ENCODE measurements at places on chromosomes 12 and 14.

DNA sequence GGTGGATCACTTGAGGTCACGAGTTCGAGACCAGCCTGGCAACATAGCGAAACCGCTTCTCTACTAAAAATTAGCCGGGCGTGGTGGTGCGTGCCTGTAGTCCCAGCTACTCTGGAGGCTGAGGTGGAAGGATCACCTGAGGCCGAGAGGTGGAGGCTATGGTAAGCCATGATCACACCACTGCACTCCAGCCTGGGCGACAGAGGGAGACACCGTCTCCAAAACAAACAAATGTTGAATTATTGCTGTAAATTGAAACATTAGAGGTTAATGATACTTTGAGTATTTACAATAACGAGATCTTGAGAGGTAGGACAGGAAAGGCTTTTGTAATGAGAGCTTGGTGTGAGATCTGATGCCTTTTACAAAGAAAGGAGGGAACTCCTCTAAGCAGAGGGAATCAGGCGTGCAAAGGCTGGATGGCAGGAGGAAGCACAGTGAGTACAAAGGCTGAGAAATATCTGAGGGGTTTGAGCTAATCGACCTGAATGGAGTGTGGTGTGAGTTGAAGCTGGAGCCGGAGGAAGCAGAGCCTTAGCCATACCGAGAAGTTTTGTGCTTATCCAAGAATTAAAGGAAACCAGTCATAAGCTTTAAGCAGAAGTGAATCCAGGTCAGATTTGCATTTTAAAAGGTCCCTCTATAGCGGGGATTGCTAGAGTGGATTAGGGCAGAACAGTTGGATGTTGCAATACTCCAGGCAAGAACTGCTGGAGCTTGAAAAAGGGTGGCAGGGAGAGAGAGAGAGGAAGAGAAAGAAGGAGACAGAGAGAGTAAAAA is 1.1 kb downstream of the RHNO1 start:
- no peak for DNase-seq

- DNase-seq = no peak
Observed at GRCh38 chr14:88553886-88554456, 836 bp downstream of the PTPN21 start.

GRCh38 chr14:103072595-103073366 is 11.2 kb upstream of the LBHD2 start:
- no peak for DNase-seq

DNA sequence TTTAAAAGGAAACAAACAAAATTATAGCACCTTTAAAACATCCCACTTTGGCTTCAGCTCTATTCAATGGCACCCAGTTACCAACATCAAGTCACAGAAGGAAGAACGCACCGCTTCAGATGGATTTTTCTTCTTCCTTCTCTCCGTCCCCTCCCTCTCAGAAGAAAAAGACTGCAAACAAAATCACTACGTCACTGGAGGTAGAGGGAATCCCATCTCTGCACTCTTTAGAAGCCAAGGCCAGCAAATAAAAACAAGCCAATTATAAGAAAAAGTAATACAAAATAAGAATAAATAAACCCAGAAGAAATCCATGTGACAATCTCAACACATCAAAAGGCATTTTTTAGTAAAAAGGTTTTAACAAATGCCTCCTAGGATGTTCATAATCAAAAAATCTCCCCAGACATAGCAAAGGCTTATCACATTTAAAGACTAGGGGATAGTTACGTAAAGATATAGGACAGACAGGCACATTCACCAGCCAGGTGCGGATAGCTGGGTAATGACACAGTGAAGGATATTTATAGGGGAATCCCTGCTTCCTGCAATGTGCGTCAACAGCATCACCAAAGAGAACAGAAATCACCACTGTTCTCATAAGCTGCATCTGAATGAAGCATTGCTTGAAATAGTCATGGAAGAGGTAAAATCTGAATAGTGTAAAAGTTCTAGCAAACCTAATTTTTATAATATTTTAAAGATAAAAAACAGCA is 89.4 kb downstream of the R3HDM2 start:
- DNase-seq = no peak

All from AG08396 (cell line).